ENCODE measurements at places on chromosomes 3 and 15.

DNA sequence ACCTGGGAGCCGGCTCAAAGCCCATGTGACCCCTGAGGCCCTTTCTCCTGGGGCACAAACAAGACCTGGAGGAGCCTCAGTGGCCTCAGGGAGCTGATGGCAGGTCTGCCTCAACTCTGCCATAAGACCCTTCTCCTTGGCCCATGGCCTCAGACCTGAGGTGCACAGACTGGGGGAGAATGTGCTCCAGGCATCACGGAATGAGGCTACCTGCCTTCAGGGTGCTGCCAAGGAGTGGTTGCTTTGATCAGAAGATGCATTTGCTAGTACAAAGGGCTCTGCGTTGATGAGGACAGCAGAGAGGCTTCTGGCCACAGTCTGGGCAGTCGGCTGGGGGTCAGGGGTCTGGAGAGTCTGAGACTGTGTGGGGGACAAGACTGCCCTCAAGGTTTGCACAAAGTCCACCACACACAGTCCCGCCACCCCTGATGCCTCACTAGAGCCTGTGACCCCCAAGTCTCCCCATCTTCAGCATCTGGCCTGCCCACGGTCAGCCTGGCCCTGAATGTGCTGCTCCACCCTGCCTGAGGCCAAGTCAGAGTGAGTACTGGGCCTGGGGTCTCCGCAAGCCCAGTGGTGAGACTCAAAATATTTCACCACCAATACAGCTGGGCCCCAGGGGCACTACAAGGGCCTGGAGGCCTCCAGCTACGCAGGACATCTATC is 26.6 kb downstream of the ALDH1L1 start:
- DNase-seq = no peak

GRCh38 chr3:48682786-48683185 is 2.9 kb downstream of the NCKIPSD start:
- no peak for DNase-seq

DNA sequence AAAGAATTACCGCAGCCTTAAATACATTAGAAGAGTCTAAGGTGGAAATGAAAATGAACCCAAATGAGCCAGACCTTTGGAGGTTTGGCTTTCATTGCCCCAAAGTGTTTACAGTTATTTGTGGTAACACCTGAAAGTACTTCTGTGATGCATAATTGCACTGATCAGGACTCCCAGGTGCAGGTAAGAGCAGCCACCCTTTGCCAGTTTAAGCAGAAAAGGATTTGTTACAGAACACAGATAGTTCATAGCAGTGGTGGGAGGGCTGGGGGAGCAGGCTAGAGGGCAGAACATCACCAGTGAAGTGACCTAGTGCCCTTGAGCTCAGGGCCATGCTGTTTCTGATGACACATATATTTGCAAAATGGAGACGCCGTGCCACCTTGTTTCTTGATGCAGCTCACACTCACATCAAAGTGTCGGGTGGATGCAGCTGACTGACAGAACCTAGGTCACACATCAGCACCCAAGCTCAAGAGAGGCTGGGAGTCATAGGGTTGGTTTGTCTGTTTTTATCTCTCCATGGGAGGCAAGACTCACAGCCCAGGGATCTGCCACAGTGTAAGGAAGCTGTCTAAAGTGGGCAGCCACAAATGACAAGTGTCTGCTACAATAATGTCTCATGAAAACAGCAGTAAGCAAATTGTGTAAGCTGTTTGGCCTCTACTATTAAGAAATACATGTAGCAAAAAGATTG is 49.1 kb downstream of the NEK11 start:
- no peak for DNase-seq

GRCh38 chr3:124873226-124873625 is 13.9 kb downstream of the ITGB5 start:
- DNase-seq = no peak

GRCh38 chr15:53034767-53035245 is 244.7 kb upstream of the ONECUT1 start:
- DNase-seq = no peak

GRCh38 chr3:108158251-108158650 is 64.0 kb downstream of the IFT57 start:
- no peak for DNase-seq

DNA sequence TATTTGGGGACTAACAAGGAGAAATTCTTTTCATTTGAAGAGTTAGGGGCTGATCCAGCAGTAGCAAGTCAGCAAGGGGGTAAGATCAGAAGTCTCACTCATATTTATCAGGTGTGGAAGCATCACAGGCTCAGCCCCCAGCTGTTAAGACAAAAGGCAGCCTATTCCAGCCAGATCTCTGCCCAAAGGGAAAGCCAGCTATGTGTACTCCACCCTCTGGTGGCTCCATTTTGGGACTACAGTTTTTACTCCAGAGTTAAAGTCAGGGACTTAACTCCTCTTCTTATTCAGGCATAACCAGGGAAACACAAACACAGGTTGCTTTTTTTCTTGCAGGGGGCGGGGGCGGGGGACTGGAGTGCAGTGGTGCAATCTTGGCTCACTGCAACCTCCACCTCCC is 19.2 kb downstream of the UBP1 start:
- DNase-seq = no peak

DNA sequence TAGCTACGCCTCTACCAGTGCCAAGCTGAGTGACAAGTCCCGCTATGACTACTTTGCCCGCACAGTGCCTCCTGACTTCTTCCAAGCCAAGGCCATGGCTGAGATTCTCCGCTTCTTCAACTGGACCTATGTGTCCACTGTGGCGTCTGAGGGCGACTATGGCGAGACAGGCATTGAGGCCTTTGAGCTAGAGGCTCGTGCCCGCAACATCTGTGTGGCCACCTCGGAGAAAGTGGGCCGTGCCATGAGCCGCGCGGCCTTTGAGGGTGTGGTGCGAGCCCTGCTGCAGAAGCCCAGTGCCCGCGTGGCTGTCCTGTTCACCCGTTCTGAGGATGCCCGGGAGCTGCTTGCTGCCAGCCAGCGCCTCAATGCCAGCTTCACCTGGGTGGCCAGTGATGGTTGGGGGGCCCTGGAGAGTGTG is 5.7 kb downstream of the GRM2 start:
- no peak for DNase-seq

DNA sequence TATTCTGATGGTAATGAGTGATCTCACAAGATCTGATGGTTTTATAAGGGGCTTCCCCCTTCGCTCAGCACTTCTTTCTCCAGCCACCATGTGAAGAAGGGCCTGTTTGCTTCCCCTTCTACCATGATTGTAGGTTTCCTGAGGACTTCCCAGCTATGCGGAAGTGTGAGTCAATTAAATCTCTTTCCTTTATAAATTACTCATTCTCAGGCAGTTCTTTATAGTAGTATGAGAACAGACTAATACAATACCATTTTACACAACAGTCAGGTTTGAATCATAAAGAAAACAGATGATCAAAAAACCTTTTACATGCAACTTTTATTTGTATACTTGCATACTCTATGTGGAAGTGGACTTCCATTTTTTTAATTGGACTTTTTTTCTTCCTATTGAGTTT is 46.7 kb upstream of the CBLB start:
- DNase-seq = no peak

- no peak for DNase-seq
Observed at GRCh38 chr3:143793971-143794370, 54.3 kb downstream of the SLC9A9 start.

- DNase-seq = no peak
Observed at GRCh38 chr3:53680028-53680427, 166.2 kb downstream of the CHDH start.

DNA sequence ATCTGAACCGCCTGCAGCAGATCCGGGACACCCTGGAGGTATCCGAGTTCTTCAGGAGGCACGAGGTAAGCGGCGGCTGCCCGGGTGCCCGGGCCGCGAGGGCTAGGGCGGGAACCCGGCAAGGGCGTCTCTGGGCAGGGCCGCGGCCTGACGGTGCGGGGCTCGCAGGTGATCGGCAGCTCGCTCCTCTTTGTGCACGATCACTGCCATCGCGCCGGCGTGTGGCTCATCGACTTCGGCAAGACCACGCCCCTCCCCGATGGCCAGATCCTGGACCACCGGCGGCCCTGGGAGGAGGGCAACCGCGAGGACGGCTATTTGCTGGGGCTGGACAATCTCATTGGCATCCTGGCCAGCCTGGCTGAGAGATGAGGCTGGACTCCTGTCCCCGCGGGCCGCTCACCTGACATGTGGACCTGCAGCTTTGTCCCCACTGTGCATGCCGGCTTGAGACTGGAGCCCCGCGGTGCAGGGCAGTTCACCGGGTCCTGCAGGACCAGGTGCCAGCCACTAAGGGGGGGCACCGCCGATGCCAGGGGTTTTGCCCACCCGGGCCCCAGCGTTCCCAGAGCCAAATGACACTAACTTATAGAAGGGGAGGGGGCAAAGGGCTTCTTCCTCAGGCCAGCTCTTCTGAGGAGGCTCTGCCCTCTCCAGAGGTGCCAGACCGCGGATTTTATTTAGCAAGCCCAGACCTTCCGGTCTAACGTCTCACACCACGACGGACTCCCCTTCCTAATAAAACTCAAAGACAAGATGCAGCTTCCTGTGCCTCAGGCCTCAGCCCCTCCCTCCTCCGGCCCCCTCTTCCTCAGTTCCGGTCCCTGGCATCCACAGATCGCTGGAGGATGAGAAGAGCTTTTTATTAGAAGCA is 9.4 kb downstream of the ITPKA start:
- DNase-seq = no peak

DNA sequence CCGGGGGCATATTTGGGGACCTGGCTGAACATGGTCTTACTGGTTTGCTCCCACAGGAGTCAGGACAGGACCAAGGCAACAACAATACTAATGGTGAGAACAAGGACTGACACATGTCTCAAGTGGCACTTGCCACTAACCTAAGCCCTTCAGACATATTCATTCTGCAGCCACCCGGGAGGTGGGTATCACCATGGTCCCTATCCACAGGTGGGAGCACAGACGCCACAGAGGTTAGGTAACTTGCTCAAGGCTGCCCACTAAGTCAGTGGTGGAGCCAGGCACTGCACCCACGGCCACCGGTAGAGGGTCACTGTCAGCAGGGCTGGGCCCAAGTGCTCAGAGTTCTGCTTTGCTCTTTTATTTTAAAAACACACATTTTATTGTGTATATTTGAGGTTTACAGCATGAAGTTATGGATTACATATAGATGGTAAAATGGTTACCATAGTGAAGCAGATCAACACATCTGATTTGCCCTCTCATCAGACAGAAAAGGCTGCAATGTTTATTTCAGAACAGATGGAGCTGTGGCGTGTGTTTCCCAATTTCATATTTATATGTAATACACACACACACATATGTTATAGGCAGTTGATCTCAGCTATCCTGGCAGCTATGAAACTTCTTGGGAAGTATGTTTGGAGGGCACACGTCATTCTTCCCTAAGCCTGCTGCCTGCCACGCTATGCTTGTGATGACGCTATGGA is 30.0 kb upstream of the SLC41A3 start:
- DNase-seq = no peak

DNA sequence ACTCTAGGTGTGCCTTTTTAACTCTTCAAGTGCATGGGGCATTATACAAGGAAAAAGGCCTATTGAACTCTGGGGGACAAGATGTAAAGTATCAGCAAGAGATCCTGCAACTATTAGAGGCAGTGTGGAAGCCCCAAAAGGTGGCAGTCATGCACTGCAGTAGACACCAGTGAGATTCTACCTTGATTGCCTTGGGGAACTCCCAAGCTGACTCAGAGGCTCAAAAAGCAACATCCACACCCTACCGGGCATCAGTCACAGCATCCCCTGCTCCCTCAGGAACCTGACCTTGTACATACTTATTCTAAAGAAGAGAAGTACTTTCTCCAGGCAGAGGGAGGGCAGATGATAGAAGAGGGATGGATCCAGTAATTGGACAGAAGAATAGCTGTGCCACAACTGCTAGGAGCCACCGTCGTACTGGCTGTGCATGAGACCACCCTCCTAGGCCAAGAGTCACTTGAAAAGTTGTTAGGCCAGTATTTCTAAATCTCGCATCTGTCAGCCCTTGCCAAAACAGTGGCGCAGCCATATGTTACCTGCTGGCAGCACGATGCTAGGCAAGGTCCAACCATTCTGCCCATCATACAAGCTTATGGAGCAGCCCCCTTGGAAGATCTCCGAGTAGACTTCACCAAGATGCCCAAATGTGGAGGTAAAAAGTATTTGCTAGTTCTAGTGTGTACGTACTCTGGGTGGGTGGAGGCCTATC is 523.1 kb upstream of the FRG2C start:
- DNase-seq = no peak

DNA sequence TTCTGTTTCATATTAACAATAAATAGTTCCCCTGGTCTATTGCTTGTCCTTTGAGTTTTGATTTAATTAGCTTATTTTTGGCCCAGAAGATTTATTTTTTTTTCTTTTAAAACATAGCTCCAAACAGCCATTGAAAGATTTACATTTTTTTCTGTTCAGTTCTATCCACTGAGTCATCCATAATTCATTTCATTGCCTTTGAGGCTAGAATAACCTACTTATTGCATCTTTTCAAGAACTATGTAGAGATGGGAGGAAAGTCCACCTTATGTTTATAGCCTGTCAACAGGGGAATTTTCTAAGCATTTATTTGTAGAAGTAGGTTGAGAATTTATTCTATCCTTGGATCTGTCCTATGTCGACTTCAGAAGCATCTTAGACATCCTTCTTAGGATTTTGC is 53.4 kb upstream of the CHD2 start:
- peak; percentile 94 for DNase-seq

DNA sequence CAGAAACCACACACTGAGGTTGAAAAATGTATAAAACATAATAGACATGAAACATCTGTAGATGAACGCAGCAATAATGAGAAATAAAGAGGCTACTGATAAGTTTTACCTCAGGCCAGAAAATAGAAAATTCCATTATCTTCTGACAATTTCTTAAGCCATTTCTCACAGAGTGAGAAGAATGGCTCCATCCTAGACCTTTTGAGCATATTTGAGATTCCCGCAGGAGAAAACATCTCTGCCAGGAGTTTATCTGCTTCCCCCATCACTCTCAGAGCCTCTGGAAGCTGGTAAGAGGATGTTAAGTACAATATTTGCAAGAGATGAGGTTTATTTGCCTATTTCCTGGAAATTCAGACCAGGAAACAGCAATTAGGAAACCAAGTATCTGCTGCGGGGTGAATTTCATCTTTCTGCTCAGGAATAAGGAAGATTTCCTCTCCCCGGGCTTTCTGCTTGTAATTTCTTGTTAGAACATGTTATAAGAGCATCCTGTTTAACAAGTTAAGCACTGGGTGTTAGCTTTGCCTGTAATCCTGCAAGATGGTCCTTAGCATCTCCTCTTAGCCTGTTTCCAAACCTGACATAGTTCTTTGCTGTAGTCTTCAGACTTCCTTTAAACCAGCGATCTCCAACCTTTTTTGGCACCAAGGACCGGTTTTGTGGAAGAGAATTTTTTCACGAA is 54.8 kb downstream of the ATP13A4 start:
- DNase-seq = no peak

GRCh38 chr3:150351398-150351797 is 56.7 kb upstream of the TSC22D2 start:
- no peak for DNase-seq

DNA sequence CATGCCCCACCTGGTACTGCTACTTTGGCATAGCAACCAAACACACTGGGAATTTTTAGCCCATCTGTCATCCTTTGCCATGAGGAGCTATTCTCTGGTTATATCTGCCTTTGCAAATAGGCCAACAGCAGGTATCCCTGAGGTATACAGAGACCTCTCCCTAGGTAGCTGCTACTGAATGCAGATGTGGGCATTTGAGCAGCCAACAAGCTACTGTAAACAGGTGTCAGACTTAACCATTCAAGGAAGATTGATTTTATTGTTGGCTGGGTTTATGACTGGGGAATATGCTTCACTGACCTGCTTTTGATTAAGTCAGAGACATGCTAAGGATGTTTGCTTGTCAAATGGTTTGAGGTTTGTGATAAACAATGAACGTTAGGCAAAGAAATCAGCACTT is 183.2 kb downstream of the OXSM start:
- no peak for DNase-seq

Measured in fibroblast of skin of left quadriceps (primary cell).